ENCODE measurements at places on chromosomes 6 and 20.

DNA sequence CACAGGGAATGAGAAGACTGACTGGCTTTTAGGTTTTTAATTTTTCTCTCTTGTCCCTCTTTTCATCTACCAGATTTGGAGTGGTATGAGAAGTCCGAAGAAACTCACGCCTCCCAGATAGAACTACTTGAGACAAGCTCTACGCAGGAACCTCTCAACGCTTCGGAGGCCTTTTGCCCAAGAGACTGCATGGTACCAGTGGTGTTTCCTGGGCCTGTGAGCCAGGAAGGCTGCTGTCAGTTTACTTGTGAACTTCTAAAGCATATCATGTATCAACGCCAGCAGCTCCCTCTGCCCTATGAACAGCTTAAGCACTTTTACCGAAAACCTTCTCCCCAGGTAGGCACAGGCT is 644 bp downstream of the MAD2L1BP start:
- no peak for DNase-seq

- peak; percentile 64 for DNase-seq
Observed at GRCh38 chr6:20404641-20405032, 3.0 kb downstream of the E2F3 start.

GRCh38 chr6:14141351-14142062 is 23.9 kb downstream of the CD83 start:
- DNase-seq = no peak

- DNase-seq = no peak
Observed at GRCh38 chr6:44217332-44218143, 812 bp downstream of the MYMX start.

GRCh38 chr6:105492706-105493673 is 90.1 kb upstream of the PREP start:
- DNase-seq = no peak

GRCh38 chr6:165117121-165117520 is 192.3 kb downstream of the C6orf118 start:
- DNase-seq = no peak

All from stimulated activated CD4-positive, alpha-beta T cell treated with anti-CD3 and anti-CD28 coated beads, Interleukin-4, amount 100 ng/mL, for 1 hour (primary cell).